ENCODE measurements at places on chromosomes 2 and 18. TPM values are rescaled to one million over a fixed set of nuclear protein-coding genes. Genes with fewer than 3 reads are reported as not detected.

AQP4 gene
- total RNA-seq, result not detected

ITM2C gene
- 13.3 TPM for total RNA-seq

SAG gene
- total RNA-seq, result 0.05 TPM

- peaks cover 59% of the 10 kb centered on the region for H3K4me1 ChIP-seq
- peaks cover 92% of the 10 kb centered on the region for H3K36me3 ChIP-seq
- H3K4me3 ChIP-seq, result no peak overlapping the region
- H3K27ac ChIP-seq, result peak overlapping the region; percentile 77
- no peak for DNase-seq
- H3K27me3 ChIP-seq, result no peaks in the 10 kb centered on the region
These were observed 17.5 kb downstream of the STAT1 start for GRCh38 chr2:190996338-190996946.

MC5R gene
- total RNA-seq, result not detected

- no peak overlapping the region for H3K27ac ChIP-seq
- H3K4me3 ChIP-seq, result no peak overlapping the region
- H3K36me3 ChIP-seq, result peaks cover 20% of the 10 kb centered on the region
- H3K4me1 ChIP-seq, result peaks cover 16% of the 10 kb centered on the region
These were observed 38.2 kb upstream of the DPP4 start for GRCh38 chr2:162111958-162112850.

COBLL1 gene
- total RNA-seq, result 0.11 TPM

- no peaks in the 10 kb centered on the region for H3K36me3 ChIP-seq
- no peak for DNase-seq
- H3K4me3 ChIP-seq, result no peak overlapping the region
- H3K4me1 ChIP-seq, result peaks cover 1% of the 10 kb centered on the region
- no peaks in the 10 kb centered on the region for H3K27me3 ChIP-seq
These were observed 204.2 kb downstream of the BABAM2 start for GRCh38 chr2:28094739-28095138.

SLC5A7 gene
- total RNA-seq, result not detected

- H3K4me3 ChIP-seq, result no peak overlapping the region
- H3K36me3 ChIP-seq, result peaks cover 55% of the 10 kb centered on the region
- no peak overlapping the region for H3K27ac ChIP-seq
- peaks cover 47% of the 10 kb centered on the region for H3K4me1 ChIP-seq
These were observed 4.7 kb downstream of the DGKD start for GRCh38 chr2:233358947-233359346.

GRCh38 chr2:113180131-113180946 lies 6.6 kb downstream of the PSD4 start:
- DNase-seq, result no peak
- no peaks in the 10 kb centered on the region for H3K27me3 ChIP-seq
- H3K27ac ChIP-seq, result peak overlapping the region; percentile 75
- H3K36me3 ChIP-seq, result peaks cover 88% of the 10 kb centered on the region
- H3K4me3 ChIP-seq, result peak overlapping the region; percentile 63
- H3K4me1 ChIP-seq, result peaks cover 70% of the 10 kb centered on the region

GRCh38 chr2:8103085-8103708 lies 578.7 kb upstream of the ID2 start:
- peaks cover 9% of the 10 kb centered on the region for H3K4me1 ChIP-seq
- no peak for DNase-seq
- H3K36me3 ChIP-seq, result no peaks in the 10 kb centered on the region
- H3K27me3 ChIP-seq, result no peaks in the 10 kb centered on the region
- H3K4me3 ChIP-seq, result no peak overlapping the region

- H3K4me3 ChIP-seq, result no peak overlapping the region
- H3K4me1 ChIP-seq, result no peaks in the 10 kb centered on the region
- no peak for DNase-seq
- peaks cover 20% of the 10 kb centered on the region for H3K27me3 ChIP-seq
These were observed 240.7 kb downstream of the SRBD1 start for GRCh38 chr2:45370369-45370768.

KIAA1328 gene
- total RNA-seq, result 7.9 TPM

- no peaks in the 10 kb centered on the region for H3K36me3 ChIP-seq
- H3K4me1 ChIP-seq, result no peaks in the 10 kb centered on the region
- H3K4me3 ChIP-seq, result no peak overlapping the region
- H3K27me3 ChIP-seq, result no peaks in the 10 kb centered on the region
- no peak for DNase-seq
- no peak overlapping the region for H3K27ac ChIP-seq
These were observed 102.3 kb downstream of the NRXN1 start for GRCh38 chr2:50929661-50930060.

- H3K4me1 ChIP-seq, result peaks cover 22% of the 10 kb centered on the region
- peaks cover 69% of the 10 kb centered on the region for H3K27me3 ChIP-seq
- no peak for DNase-seq
These were observed 1.5 kb upstream of the WNT10A start for GRCh38 chr2:218878926-218879761.

SLC16A14 gene
- 7.8 TPM for total RNA-seq

- no peaks in the 10 kb centered on the region for H3K4me1 ChIP-seq
- peaks cover 23% of the 10 kb centered on the region for H3K27me3 ChIP-seq
- no peak overlapping the region for H3K4me3 ChIP-seq
These were observed 16.5 kb upstream of the OR6B3 start for GRCh38 chr2:240069829-240070228.

DNA sequence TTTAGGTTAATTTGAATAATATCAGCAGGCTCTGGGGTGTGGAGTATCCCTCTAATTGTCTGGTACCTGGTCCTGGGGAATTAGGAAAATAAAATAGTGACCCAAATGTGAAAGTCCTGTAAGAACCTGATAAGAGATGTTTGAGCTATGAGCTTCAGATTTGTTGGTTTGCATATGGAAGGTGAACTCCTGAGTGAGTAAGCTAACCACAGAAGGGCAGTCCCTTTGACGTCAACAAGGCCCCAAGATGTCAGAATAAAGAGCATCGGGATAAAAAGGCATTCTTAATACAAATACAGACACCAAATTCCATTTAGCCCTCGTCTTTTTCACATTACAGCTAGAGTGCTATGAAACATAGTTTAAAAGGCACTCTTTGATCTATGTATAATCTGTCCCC lies 1366.3 kb upstream of the TMEFF2 start:
- no peak for DNase-seq
- H3K4me3 ChIP-seq, result no peak overlapping the region
- no peak overlapping the region for H3K27ac ChIP-seq
- H3K27me3 ChIP-seq, result no peaks in the 10 kb centered on the region
- no peaks in the 10 kb centered on the region for H3K36me3 ChIP-seq

SCN2A gene
- total RNA-seq, result not detected

GRCh38 chr2:230942371-230942770 lies 17.3 kb upstream of the GPR55 start:
- H3K27me3 ChIP-seq, result peaks cover 25% of the 10 kb centered on the region
- DNase-seq, result no peak
- H3K27ac ChIP-seq, result no peak overlapping the region
- no peak overlapping the region for H3K4me3 ChIP-seq
- H3K4me1 ChIP-seq, result peaks cover 14% of the 10 kb centered on the region
- no peaks in the 10 kb centered on the region for H3K36me3 ChIP-seq

GRCh38 chr2:211564441-211564840 lies 974.2 kb downstream of the ERBB4 start:
- no peak overlapping the region for H3K27ac ChIP-seq
- H3K4me1 ChIP-seq, result no peaks in the 10 kb centered on the region
- no peaks in the 10 kb centered on the region for H3K36me3 ChIP-seq
- no peaks in the 10 kb centered on the region for H3K27me3 ChIP-seq
- DNase-seq, result no peak

NT5C1B gene
- total RNA-seq, result not detected

DNA sequence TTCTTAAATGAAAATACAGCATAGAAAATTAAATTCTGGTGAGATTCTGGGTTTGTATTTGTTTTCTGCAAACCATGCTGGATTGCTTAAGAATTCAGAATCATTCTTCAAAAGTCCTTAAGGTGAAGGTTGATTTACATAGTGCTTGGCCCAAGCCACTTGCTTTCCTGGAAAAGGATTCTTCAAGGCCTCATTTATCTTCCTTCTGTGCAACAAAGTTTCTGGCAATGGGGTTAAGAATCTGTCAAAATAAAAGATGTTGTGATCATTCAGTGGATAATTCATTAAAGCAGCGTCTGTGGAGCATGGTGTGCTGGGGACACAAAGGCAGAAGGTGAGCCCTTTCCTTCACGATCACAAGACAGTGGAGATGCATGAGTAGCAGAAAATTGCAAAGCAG lies 351.9 kb downstream of the GALR1 start:
- H3K36me3 ChIP-seq, result no peaks in the 10 kb centered on the region
- H3K4me1 ChIP-seq, result no peaks in the 10 kb centered on the region
- no peak overlapping the region for H3K4me3 ChIP-seq
- H3K27me3 ChIP-seq, result no peaks in the 10 kb centered on the region
- H3K27ac ChIP-seq, result no peak overlapping the region

DNA sequence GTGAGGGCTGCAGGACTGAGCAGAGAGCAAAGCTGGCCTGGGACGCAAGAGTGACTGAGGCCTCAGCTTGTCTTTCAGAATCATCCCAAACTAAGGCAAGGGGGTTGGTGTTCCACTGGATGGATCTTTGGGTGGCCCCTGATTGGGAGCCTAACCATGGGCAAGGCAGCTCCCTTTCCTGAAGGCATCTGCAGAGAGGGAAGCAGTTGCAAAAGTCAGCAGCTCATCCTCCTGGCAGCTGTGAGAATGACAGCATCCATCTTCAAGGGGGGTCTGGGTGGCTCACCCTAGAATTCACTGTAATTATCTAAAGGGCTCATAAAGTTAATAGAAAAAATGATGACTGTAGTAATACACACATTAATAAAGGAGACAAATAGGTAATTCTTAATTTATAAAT lies 46.5 kb upstream of the RAB31 start:
- H3K27me3 ChIP-seq, result peaks cover 3% of the 10 kb centered on the region
- H3K4me3 ChIP-seq, result no peak overlapping the region
- H3K36me3 ChIP-seq, result no peaks in the 10 kb centered on the region
- H3K4me1 ChIP-seq, result no peaks in the 10 kb centered on the region
- H3K27ac ChIP-seq, result no peak overlapping the region

GRCh38 chr18:24502667-24503523 lies 42.5 kb downstream of the HRH4 start:
- no peak overlapping the region for H3K27ac ChIP-seq
- H3K4me1 ChIP-seq, result no peaks in the 10 kb centered on the region
- DNase-seq, result no peak
- peaks cover 9% of the 10 kb centered on the region for H3K27me3 ChIP-seq

SLC9A4 gene
- 0.09 TPM for total RNA-seq

AFF3 gene
- 1.4 TPM for total RNA-seq

LHCGR gene
- total RNA-seq, result not detected

Data from activated T-helper 2 cell treated with anti-CD3 and anti-CD28 coated beads, Interferon-gamma antibody, Interleukin-2, Interleukin-4, amounts not matched to agents 10 μg/mL and 5 μg/mL and 100 μg/mL, durations not matched to agents 14 hours and 24 hours and 36 hours (primary cell).